ENCODE measurements at places on chromosomes 13 and 19.

DNA sequence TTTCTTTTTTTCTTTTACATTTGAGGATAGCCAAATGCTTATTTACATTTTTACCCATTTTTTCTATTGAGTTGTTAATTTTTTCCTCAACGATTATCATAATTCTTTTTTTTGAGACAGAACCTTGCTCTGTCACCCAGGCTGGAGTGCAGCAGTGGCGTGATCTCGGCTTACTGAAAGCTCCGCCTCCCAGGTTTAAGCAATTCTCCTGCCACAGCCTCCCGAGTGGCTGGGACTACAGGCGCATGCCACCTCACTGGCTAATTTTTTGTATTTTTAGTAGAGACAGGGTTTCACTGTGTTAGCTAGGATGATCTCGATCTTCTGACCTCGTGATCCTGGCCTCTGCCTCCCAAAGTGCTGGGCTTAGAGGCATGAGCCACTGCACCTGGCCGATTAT, 208.7 kb downstream of the LIG4 start:
- DNase-seq: no peak

GRCh38 chr13:44394658-44395057, 21.0 kb downstream of the SERP2 start:
- DNase-seq: no peak

DNA sequence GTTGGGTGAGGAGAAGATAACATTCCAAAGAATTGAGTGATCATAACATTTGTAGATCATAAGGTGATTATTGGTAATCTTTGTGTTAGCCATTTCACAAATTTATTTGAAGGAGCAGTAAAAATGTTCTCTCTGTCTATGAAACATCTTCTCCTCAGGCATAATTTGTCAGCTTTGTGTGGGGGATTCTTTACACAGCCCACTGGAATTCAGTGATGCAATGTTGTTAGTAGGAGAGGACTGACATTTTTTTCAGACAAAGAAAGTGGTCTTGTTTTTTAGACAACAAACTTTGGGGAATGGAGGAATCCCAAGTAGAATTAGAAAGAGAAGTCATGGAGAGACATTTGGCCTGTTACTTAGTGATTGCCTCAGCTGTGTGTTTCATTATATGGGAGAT, 100.3 kb downstream of the ITGBL1 start:
- DNase-seq: no peak

DNA sequence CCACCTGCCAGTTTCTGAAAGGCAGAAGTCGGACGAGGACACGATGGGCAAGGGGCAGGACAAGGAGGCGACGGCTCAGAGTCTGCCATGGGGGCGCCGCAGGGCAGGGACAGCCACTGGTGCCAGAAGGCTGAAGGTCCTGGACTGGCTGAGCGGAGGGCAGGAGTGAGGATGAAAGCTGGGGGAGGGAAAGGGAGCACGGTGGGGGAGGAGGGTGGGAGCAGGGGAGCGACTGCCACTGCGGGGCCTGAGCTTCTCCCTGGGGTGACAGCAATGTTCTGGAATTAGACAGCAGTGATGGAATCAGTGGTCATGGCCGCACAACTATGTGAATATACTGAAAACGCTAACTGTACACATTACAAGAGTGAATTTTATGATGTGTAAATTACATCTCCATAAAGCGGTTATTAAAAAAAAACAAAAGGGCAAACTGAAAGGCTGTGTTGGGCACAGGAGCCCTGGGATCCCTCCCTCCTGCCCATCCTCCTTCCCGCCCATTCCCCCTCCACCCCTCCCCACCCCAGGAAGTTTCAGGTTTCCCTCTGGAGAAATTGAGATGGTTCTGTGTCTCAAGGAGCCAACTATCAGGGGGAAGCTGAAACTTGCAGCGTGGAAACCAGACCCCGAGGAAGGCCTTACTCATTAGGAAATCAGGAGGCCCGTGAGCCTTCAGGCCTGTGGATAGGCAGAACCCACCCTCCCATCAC, 15.9 kb downstream of the MLLT1 start:
- DNase-seq: no peak

GRCh38 chr19:5624018-5624663, 1.3 kb downstream of the SAFB start:
- DNase-seq: no peak

- DNase-seq: no peak
Measured at GRCh38 chr13:112448621-112449544, 72.7 kb downstream of the SPACA7 start.

DNA sequence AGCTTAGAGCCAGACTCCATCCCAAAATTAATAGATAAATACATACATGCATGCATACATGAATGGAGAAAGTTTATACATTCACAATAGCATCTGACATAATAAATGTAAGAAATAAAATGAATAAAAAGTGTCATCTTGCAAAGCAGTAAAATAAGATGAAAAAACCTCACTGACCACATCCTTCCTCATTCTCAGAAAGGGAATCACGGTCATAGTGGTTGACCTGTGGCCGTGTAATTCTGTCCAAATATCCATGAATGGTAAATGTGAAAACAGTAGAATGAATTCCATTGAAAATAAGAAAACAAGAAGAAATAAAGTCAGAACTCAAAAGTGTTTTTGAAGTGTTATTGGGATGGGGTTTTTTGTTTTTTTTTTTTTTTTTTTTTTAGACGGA, 9.8 kb upstream of the CDC42EP5 start:
- no peak for DNase-seq

GRCh38 chr19:17107546-17108452, 32.2 kb downstream of the MYO9B start:
- no peak for DNase-seq

DNA sequence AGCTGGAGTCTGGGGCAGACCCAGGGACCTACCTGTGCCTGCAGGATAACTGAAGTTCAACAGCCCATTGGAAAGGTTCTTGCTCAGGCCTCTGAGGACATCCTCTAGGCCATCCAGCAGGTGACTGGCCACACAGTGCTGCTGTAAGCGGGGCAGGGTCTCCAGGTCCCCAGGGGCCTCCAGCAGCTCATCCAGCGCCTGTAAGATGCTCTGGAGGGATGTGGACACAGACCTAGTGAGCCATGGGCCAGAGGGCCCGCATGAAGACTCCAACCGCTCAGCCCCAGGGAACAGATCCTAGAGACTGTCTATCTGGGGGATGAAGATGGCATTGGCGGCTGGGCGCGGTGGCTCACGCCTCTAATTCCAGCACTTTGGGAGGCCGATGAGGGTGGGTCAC, 14.0 kb downstream of the ADGRE2 start:
- DNase-seq: no peak

DNA sequence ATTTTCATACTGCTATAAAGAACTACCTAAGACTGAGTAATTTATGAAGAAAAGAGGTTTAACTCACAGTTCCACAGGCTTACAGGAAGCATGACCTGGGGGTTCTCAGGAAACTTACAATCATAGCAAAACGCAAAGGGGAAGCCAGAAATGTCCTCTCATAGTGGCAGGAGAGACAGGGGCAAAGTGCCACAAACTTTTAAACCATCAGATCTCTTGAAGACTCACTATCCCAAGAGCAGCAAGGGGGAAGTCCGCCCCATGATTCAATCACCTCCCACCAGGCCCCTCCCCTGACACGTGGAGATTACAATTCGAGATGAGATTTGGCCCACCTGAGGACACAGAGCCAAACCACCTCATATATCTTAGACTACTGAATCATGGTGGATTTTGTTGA, 198.7 kb downstream of the KCTD12 start:
- no peak for DNase-seq

GRCh38 chr13:53144826-53145225, 116.2 kb downstream of the OLFM4 start:
- no peak for DNase-seq

DNA sequence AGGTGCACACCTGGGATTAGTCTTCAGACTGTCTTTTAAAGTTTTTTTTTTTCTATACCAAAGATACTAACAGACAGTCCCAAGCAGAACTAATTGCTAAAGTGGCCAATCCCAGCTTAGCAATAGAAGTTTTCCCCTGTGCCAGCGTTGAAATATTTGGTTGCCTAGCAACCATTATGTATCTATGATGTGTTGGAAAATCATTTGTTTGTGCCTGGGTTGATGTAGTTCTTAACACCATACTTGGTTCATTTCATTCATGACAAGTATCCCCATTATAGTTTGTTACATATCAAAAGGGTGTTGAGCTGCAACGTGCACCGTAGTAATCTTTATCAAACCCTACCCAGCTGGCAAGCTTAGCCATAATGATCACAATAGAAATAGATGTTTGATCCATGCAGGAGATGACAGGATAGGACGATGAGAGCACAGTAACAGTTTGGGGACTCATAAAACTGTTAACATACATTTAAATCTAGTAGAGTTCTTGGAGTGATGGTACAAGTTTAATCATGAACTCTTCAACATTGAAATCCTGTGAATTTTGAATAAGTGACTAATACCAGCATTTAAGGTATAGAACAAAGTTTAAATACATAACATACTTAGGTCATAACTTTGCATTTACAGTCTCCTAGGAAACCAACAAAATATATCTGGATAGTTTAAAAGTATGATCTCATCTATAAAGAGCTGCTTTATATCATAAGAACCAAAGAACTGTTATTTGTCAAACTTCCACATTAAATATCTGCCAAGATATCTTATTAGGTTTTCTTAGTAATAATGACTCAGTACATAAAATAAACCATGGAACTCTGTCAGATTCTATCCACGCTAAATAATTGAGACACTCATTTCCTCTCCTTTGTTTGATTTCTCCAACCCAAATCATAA, 73.4 kb downstream of the MBNL2 start:
- DNase-seq: no peak

DNA sequence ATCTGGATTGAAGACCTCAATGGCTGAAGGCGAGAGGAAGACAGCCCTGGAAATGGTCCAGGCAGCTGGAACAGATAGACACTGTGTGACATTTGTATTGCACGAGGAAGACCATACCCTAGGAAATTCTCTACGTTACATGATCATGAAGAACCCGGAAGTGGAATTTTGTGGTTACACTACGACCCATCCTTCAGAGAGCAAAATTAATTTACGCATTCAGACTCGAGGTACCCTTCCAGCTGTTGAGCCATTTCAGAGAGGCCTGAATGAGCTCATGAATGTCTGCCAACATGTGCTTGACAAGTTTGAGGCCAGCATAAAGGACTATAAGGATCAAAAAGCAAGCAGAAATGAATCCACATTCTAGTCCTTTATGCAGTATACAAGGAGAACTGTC, 1.2 kb downstream of the POLR1D start:
- DNase-seq: no peak

DNA sequence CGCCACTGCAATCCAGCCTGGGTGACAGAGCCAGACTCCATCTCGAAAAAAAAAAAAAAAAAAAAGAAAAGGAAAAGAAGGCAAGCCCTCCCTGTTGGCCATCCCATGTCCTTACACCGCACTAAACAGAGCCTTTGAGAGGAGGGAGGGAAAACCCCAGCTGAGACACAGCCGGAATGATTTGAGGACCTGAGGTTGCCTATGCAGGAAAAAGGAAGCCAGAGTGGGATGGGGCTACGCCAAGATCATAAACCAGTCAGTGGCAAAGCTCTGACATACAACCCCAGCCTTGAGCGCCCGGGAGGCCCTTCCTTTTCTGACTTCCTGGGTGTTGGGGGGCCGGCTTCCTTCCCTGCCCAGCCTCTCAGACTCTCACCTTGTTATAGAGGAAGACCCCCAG, 12.5 kb upstream of the CHERP start:
- DNase-seq: no peak

GRCh38 chr19:34276614-34277013, 22.3 kb downstream of the GARRE1 start:
- no peak for DNase-seq

- no peak for DNase-seq
Measured at GRCh38 chr13:43688227-43688907, 98.4 kb downstream of the ENOX1 start.

DNA sequence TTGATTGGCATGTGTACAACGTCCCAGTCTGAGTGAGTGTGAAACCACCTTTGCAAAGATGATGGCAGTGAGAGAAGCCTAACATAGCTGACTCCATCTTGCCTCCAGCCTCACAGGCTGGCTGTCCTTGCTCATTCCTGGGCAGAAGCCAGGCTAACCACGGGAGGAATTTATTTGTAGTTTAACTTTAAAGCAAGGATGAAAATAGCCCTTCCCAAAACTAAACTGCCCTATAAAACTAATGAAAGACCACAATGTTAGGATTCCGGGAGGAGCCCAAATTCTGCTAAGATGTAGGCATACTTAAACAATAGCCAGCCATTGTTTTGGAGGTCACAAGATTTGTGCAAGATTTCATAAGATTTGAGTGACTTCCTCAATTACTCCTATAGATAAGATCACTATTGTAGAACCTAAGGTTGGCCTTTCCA, 96.6 kb upstream of the LSM14A start:
- DNase-seq: no peak

GRCh38 chr13:83620530-83621220, 261.6 kb downstream of the SLITRK1 start:
- DNase-seq: no peak

GRCh38 chr19:29576761-29577648, 29.1 kb upstream of the POP4 start:
- no peak for DNase-seq

- no peak for DNase-seq
Measured at GRCh38 chr19:40799558-40800338, 757 bp downstream of the EGLN2 start.

GRCh38 chr19:14676762-14677161, 2.1 kb upstream of the ADGRE3 start:
- DNase-seq: no peak

GRCh38 chr13:20431687-20432384, 93.8 kb downstream of the CRYL1 start:
- no peak for DNase-seq

DNA sequence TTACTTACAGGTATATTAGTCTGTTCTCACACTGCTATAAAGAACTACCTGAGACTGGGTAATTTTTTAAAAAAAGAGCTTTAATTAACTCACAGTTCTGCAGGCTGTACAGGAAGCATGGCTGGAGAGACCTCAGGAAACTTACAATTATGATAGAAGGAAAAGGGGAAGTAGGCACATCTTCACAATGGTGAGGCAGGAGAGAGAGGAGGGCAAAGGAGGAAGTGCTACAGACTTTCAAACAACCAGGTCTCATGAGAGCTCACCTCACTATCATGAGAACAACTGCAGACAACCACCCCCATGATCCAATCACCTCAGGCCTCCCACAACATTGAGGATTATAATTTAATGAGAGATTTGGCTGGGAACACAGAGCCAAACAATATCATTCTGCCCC, 511.7 kb downstream of the SLITRK6 start:
- DNase-seq: no peak

- no peak for DNase-seq
Measured at GRCh38 chr13:106942563-106942962, 374.6 kb upstream of the ARGLU1 start.

- DNase-seq: no peak
Measured at GRCh38 chr19:508204-509150, 1.2 kb downstream of the TPGS1 start.

GRCh38 chr13:99178636-99179035, 22.0 kb upstream of the UBAC2 start:
- no peak for DNase-seq

GRCh38 chr19:20351244-20351643, 184.2 kb downstream of the ZNF486 start:
- no peak for DNase-seq

- no peak for DNase-seq
Measured at GRCh38 chr19:7383284-7383683, 34.5 kb downstream of the ARHGEF18 start.

- no peak for DNase-seq
Measured at GRCh38 chr13:22451327-22451741, 729.4 kb upstream of the SGCG start.

GRCh38 chr13:95440441-95441088, 112.0 kb upstream of the CLDN10 start:
- no peak for DNase-seq

GRCh38 chr13:41455725-41456419, 1.5 kb upstream of the RGCC start:
- DNase-seq: no peak

GRCh38 chr13:35354882-35355281, 121.6 kb downstream of the MAB21L1 start:
- no peak for DNase-seq

Data from activated CD4-positive, alpha-beta T cell treated with anti-CD3 and anti-CD28 coated beads for 1 hour (primary cell).